Naive thymus-derived CD4-positive, alpha-beta T cell (primary cell): ENCODE measurements at places on chromosomes 3 and 15.

GRCh38 chr3:64384561-64384960, 159.3 kb upstream of the PRICKLE2 start:
- no peak for DNase-seq

GRCh38 chr3:48135552-48136495, 52.4 kb downstream of the CDC25A start:
- DNase-seq: no peak

DNA sequence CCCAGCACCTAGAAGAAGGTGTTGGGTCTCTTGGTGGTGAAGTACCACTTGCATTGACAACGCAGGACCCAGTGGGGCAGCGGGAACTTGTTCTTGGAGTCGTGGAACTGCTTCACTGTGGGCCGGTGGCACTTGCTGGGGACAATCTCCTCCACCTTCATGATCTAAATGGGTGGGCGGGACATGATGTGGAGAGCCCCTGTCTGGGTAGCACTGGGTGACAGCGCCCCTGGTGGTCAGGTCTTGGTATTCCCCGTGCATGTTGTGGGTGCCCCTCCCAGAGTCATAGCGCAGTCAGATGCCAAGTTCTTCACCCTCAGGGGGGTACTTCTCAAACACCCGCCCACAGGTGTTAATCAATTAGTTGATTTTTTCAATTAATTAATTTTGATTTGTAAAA, 60.2 kb downstream of the AGBL1 start:
- DNase-seq: no peak

DNA sequence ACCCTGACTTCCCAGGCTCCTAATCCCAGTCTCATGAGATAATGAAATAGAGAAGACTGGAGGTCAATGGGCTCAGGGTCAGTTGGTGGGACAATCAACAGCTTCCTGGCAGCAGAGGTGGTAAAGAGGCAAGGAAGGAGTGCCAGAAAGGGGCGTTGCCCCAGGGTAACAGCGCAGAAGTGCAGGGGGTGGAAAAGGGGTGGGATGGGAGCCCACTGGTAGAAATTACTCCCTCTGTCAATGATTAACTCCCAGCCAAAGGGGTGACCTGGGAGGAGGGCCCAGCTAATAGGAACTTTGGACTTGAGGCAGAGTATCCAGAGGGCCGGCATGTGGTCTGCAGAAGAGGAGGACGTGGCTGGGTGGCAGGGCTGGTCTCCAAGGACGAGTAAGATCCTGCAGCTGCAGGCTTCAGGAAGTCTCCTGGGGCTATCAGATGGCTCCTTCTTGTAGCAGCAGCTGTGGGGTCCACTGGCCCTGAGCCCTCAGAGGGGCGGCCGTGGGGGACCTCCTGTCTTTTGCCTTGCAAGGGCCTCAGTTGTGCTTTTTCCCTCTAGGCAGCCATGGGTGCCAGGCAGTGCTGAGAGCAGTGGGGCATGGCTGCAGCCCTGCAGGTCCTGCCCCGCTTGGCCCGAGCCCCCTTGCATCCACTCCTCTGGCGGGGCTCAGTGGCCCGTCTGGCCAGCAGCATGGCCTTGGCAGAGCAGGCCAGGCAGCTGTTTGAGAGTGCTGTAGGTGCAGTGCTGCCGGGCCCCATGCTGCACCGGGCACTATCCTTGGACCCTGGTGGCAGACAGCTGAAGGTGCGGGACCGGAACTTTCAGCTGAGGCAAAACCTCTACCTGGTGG, 2.3 kb downstream of the GLYCTK start:
- no peak for DNase-seq

GRCh38 chr3:81462921-81463320, 298.5 kb downstream of the GBE1 start:
- DNase-seq: no peak

GRCh38 chr15:38053776-38054175, 119.3 kb downstream of the TMCO5A start:
- DNase-seq: no peak
